Kidney epithelial cell (primary cell): ENCODE measurements at places on chromosomes 2 and 18.

DNA sequence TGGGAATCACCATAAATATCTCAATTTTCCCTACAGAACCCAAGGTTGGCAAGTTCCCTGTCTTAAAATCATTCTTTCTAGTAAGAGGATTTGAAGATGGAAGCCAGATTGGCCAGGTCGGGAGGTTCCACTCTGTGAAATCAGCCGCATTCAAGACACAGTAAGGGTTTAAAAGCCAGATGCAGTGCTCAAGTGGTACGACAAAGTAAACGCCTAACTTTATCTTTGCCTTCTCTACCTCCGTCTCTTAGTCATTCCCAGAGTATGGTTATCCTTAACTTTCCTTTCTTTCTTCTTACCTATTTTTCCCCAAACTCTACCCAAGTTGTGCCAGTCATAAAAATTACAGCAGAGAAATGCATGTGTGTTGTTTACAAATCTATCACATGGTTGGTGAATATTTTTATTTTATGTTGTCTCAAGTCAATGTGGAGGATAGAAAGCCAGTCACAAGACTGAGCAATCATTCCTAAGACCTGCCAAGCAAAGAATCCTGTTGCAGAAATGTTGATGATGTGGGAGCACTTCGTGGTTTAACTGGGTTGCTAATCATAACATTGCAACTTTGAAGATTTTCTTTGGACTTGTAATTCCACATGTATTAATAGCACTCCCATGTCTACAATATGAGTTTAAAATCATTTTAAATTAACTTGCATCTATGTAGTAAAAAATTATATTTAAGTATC, 62.6 kb downstream of the SLC40A1 start:
- DNase-seq: peak; percentile 4

DNA sequence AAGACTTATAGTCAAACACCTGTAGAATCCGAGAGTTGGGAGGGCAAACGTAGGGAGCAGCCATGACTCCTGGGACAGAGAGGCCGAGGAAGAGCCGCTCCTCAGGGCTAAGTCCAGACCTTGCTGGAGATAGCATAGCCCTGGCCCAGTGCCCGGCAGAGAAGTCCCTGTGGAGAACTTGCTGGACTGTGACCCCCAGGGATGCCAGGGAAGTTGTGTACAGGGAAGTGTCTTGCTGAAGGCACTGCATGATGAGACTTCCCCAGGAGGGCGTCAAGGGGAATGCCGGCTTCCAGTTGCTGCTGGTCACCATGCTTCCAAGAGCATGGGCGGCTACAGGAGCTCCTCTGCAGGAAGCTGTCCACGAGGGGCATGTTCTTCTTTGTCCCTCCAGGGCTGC, 8.6 kb upstream of the CNDP1 start:
- no peak for DNase-seq

- no peak for DNase-seq
Observed at GRCh38 chr2:144372410-144373080, 147.4 kb downstream of the ZEB2 start.

GRCh38 chr2:77391119-77391518, 131.1 kb downstream of the LRRTM4 start:
- DNase-seq: no peak

DNA sequence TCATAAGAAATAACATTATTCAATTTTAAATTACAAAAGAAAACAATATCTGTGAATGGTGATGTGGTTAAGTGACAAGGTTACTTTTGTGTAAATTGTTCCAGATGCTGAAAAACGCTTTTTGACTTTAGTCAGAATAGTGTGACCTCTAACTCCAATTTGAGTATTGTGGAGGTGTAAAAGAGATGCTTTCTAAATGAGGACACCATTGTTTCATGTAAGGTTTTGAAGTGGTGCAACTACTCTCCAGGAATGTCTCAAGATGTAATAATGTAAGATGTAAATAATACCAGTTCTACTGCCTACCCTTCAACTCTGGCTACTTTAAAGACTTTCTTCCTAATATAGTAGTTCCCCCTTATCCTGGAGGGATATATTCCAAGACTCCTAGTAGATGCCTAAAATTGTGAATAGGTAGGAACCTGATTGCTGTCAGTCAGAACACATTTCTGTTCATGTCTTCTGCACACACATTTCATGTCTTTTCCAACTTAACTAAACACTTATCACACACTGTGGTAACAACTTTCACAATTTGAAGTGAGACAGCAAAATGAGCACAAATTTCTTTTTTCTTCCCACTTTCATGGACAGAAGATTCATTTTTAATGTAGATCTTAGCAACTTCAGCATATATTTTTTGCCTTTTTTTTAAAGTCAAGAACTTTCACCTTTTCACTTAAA, 39.1 kb upstream of the PPP1R1C start:
- DNase-seq: no peak

GRCh38 chr18:49013291-49013691, 62.5 kb upstream of the SMAD7 start:
- no peak for DNase-seq

- no peak for DNase-seq
Observed at GRCh38 chr2:68689553-68690537, 44.8 kb upstream of the ARHGAP25 start.

- DNase-seq: no peak
Observed at GRCh38 chr2:160096409-160096808, 34.0 kb upstream of the PLA2R1 start.

DNA sequence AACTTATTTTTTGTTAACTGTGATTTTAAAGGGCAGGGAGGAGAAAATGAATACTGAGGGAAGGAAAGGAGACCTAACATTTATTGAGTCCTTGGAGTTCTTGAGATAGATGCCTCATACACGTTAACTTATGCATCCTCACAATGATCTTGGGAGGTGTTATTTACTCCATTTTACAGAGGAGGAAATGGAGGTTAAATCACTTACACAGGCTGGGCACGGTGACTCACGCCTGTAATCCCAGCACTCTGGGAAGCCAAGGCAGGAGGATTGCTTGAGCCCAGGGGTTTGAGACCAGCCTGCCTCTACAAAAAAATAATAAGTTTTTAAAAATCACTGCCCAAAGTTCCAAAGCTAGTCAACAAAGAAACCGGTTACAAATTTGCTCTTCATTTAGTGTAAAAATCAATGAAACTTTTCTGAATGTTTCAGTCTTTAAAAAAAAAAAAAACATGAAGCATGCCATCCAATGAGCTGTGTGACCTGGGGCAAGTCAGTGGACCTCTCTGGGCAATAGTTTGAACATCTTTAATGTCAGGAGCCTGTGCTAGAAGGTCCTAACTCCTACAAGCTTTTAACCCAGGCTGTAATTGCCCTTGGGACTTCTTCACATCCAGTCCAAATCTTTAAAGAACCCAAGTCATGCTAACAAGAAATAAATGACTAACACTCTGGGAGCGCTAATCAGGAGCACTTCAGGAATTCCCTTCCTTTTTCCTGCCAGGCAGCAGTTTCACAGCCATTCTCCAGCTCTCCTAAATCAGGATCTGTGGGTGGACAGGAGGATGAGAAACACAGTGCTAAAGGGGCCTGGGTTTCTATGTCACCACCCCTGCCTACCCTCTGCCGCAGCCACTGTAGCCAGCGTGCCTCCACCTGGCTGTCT, 176.4 kb downstream of the TMEM247 start:
- no peak for DNase-seq

DNA sequence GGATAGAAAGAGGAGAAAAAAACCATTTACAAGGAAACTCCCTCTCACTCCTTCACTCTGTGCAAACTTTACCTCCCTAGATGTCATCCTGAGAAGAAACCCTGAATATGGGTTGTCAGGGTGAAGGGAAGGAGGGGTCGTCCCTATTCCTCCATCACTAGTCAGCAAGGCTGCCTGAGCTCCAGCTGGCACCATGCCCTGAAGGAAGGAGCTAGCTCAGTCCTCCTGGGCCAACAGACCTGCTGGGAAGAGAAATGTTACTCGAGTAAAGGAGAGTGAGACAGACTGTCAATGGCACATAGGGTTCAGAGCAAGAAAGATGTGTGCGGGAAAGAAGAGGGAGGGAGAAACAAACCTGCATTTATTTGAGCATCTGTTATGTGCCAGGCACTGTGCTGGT, 18.3 kb upstream of the EPAS1 start:
- no peak for DNase-seq

DNA sequence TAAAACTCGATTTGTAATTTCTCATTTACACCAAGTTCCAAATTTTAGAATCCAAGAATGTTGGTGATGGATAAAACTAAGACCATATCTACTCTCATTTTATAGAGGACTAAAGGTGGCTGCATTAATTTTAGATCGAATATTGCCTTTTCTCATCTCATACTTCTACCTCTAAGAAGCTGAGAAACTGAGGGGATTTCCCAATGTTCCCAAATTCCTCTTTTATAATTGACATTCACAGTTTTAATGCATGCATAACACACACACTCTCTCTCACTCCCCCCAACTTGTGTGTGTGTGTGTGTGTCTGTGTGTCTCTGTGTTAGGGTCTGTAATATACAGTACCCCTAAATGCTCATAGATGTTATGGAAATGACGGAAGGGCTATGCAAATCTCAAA, 328.8 kb upstream of the SLC14A2 start:
- DNase-seq: no peak

- DNase-seq: no peak
Observed at GRCh38 chr2:237149425-237149824, 63.7 kb downstream of the COPS8 start.

GRCh38 chr2:108139521-108139920, 100.2 kb upstream of the SULT1C3 start:
- no peak for DNase-seq

DNA sequence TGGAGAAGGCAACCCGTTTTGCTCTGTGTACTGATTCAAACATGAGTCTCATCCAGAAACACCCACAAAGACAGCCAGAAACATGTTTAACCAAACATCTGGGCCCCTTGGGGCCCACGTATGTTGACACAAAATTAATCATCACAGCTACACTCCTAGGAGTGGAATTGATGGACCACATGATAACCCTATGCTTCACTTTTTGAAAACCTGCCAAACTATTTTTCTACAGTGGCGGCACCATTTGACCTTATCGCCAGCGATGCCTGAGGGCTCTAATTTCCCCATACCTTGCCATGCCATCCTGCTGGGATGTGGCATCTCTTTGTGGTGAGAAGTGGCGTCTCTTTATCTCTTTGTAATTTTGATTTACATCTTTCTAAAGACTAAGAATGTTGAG, 38.5 kb downstream of the PSMG2 start:
- DNase-seq: peak; percentile 25

DNA sequence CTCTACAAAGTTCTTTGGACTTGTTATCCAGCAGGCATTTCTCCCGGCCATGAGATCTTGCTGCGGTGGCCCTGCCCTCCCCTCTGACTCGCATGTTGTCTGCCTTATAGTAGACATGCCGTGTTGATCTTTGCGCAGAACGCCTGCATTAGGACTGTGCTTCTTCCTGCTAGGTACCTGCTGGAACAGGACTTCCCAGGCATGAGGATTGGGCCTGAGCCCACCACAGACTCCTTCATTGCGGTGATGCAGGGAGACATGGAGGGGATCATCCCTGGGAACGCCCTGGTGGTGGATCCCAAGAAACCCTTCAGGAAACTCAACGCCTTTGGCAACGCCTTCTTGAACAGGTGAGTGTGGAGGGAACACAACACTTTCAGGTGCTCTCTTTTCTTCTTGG, 10.1 kb downstream of the EHD3 start:
- no peak for DNase-seq

DNA sequence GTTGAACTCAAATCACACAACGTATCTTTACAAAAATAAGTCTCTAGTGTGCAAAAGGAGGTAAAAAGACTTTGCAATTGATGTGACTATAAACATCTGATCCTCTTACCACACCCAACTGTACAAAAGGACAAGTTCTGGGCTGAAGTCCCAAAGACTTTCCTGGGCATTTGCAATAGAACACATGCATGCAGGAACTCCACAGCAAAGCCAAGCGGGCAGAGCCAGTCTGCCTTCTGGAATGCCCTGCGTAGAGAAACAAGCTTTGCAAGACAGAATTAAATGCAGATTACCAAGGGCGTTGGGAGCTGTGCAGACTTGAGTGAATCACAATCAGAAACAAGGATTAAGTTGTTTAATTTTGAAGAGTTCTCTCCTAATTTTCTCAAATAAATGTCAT, 208.4 kb upstream of the ZNF521 start:
- DNase-seq: no peak

GRCh38 chr2:158530829-158531228, 74.1 kb downstream of the PKP4 start:
- DNase-seq: no peak

DNA sequence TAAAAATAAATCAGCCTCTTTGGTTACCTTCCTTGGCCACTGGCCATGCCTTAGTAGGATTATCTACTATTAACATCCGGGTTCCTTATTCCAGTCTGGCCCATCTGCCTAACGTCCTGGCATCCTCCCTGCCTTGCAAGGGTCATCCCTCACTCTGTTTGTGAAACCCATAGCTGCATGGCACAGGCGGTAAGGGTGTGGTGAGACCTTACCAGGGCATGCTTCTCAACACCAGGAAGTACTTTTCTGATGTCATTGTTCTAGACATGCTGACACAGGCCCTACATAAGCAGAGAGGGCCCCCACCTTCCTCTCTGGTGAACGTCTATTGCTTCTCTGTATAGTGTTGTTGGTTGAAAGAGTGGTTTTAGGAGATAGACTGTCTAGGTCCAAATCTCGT, 296.8 kb upstream of the SPRED2 start:
- no peak for DNase-seq

DNA sequence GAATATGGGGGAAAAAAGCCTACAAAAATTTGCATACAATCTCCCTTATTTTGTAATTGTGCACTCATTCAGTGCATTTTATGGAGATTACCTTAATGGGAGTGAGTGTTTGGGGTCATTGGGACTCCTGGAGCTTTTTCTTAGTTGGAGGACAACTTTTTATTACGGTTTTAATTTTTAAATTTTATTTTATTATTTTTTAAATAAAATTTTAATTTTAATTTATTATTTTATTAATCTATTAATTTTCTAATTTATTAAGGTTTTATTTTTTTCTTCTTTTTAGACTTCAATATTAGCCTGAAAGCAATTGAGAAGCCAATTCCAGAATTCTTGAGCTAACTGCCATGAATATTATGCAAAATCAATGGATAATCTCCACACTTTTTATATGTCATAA, 355.0 kb downstream of the SOCS6 start:
- DNase-seq: no peak

DNA sequence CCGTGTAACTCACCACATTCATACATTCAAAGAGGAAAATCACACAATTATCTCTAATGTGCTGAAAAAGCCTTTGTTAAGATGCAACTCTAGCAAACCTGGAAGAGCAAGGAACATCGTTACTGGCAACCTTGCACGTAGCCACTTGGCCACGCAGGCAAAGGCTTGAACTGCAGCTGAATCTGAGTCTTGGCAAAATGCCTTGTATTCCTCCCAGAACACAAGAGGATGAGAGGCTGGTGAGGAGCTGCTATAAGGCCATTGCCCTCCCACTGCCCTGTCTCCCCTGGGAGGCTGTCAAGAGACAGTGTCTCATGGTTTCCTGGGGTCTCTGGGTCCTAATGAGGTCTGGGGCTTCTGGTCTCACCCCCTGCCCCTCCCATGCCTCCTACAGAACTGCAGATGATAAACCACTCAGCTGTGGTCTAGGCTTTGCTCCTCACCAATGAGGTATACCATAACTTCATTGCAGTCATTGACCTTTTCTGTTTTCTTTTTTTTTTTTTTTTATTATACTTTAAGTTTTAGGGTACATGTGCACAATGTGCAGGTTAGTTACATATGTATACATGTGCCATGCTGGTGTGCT, 141.4 kb downstream of the SPP2 start:
- DNase-seq: no peak
